H7 (cell line): ENCODE measurements at places on chromosomes 7 and 10.

DNA sequence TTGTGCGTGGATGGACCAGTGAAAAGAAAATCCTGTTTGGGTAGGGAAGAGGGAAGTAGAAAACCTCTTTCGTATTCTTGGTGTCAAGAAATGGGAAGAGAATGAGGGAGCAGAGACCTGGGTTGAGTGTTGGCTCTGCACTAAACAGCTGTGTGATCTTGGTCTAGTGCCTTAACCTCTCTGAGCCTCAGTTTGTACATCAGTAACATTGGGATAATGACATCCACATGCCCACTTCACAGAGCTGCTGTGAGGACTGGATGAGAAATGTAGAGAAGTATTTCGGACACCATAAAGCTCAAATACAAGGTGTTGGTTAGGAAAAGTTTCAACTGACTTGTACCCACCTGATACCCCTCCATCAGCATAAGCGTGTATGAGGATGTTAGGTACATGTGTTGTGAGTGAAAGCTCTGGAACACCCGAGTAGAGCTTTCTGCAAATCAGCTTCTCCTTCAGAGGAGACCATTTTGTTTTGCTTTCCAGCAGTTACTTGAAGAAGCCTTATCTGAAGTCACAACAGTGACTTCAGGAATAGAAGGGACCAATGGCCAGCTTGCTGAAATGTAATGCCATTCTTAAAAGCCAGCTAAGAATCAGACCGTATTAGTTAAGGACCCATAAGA, 11.2 kb downstream of the TRIM56 start:
- DNase-seq, result no peak

GRCh38 chr10:5888843-5889623, 660 bp downstream of the ANKRD16 start:
- DNase-seq, result peak; percentile 84

DNA sequence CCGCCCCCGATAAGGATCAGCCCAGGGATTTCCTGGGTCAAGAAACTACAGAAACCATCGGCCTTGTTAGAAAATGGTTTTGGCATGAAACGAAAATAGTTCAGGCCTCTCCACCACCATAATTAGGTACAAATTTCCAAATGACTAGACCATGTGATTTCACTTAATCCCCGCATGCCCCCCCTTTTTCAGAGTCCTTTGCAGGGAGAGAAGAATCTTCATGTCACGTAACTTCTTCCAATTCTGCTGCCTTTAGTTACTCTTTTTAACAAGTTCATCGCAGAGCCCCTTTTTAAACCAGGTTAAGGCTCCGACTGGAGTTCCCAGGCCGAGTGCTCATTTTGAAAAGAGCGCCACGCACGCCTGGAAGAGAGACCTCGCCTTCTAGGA, 3.4 kb downstream of the PDGFA start:
- DNase-seq, result no peak

GRCh38 chr7:125355899-125356298, 426.3 kb upstream of the POT1 start:
- no peak for DNase-seq

- no peak for DNase-seq
Measured at GRCh38 chr7:148681821-148682220, 16.9 kb upstream of the CUL1 start.

DNA sequence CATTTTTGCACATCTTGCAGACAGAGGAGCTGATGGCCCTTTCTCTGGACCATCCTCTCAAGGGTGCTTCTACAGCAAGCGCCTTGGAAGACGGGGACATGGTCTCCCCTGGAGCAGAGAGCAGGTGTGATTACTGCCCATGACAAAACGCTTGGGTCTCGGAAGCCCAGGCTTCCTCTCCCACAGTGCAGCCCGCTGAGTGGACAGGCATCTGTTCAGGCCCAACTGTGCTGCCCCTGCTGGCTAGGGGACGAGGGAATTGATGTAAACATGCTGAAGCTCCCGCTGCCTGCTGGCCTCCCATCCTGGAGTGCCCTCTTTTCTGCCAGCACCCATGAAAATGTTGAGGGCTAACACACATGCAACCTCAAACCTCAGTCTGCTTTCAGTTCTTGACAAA, 14.3 kb downstream of the IL15RA start:
- DNase-seq, result no peak

GRCh38 chr7:22016507-22016906, 70.8 kb upstream of the CDCA7L start:
- DNase-seq, result no peak

DNA sequence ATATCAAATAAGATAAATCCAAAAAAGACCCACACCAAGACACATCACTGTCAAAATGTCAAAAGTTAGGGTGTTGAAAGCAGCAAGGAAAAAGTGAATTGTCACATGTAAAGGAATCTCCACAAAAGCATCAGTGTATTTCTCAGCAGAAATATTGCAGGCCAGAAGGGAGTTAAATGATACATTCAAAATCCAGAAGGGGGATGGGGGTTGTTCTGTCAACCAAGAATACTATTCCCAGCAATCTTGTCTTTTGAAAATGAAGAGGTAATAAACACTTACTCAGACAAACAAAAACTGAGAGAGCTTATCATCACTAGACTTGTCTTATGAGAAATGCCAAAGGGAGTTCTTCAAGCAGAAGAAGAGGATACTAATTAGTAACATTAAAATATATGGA, 191.1 kb upstream of the NOBOX start:
- no peak for DNase-seq

GRCh38 chr10:44253769-44254462, 131.0 kb downstream of the CXCL12 start:
- no peak for DNase-seq

- DNase-seq, result no peak
Measured at GRCh38 chr10:29648983-29649268, 14.2 kb upstream of the SVIL start.

DNA sequence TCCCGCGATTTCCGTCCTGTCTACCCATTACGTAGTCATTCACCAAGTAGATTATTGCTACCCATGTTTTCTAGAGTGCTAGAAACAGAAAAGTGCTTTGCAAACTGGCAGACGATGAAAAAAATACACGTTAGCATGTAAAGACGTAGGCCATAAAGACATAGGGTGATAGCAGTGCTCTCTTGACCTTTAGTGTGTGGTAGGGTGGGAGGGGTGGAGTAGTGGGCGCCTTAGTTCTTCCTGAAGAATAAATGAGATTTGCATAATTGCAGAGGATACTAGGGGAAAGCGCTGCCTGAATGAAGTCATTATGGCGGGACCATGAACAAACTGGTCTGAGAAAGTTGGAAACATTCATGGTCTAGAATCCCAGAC, 948 bp downstream of the ZNF485 start:
- no peak for DNase-seq

GRCh38 chr7:111265394-111265793, 174.5 kb downstream of the LRRN3 start:
- no peak for DNase-seq

GRCh38 chr7:123994449-123994848, 38.4 kb downstream of the TMEM229A start:
- peak; percentile 36 for DNase-seq

- DNase-seq, result peak; percentile 16
Measured at GRCh38 chr10:97291357-97292096, 910 bp downstream of the ARHGAP19 start.

GRCh38 chr10:75243426-75243825, 7.7 kb upstream of the COMTD1 start:
- DNase-seq, result peak; percentile 30

- DNase-seq, result no peak
Measured at GRCh38 chr10:105139363-105139896, 498.3 kb downstream of the SORCS3 start.

DNA sequence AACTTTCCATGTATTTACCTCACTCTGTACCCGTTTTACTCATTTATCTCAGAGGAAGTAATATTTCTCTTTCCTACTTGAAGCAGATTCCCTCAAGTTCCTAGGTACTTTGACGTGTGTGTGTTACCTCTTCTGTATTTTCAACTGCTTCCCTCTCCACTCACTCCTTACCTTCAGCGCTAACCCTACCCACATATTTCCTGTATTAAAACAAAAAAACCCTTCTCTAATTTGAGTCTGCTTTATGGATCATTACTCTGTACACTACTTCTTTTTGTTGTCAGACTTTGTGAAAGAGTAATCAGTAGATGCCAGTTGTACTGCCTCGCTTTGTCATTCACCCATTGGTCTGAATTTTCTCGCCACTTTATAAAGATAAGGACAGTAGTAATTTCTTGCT, 74.0 kb downstream of the CDK13 start:
- no peak for DNase-seq

GRCh38 chr7:153530441-153530840, 521.8 kb upstream of the DPP6 start:
- DNase-seq, result no peak

DNA sequence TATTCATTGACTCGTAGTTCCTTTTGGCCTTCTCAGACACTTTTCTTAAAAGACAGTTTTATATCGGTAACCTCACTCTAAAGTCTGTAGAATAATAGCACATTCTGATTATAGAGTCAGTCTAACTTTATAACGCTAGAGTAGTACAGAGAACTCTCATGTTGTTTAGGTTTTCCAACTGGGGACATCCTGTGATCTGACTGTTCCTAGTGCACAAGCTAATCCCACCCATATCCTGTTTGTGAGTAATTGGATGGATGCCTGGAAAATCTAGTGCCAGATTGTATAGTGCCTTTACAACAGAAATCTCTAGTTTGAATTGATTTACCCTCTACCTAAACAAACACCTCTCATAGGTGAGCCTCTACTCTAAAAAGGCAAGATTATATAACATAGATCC, 107.4 kb downstream of the ZEB1 start:
- no peak for DNase-seq

- no peak for DNase-seq
Measured at GRCh38 chr10:90424730-90425129, 433.1 kb downstream of the HTR7 start.

DNA sequence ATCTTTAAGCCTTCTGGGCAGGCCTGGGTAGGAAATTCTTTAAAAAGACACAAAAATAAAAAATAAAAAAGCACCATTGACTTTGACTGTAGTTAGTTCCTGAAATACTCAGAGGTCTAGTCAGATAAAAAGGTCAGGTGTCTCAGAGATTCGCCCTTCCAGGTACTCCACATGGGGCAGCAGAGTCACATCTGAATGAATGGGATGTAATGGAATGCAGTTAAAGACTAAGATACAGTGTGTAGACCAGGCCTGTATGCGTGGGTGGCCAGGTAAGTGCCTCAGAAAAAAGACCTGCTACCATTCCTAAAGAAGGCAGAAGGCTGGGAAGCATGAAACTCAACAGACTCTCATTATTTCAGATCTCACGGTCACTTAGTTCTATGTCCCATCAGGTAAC, 68.6 kb upstream of the SEM1 start:
- DNase-seq, result peak; percentile 55

- no peak for DNase-seq
Measured at GRCh38 chr10:49309691-49310411, 10.9 kb downstream of the C10orf71 start.

DNA sequence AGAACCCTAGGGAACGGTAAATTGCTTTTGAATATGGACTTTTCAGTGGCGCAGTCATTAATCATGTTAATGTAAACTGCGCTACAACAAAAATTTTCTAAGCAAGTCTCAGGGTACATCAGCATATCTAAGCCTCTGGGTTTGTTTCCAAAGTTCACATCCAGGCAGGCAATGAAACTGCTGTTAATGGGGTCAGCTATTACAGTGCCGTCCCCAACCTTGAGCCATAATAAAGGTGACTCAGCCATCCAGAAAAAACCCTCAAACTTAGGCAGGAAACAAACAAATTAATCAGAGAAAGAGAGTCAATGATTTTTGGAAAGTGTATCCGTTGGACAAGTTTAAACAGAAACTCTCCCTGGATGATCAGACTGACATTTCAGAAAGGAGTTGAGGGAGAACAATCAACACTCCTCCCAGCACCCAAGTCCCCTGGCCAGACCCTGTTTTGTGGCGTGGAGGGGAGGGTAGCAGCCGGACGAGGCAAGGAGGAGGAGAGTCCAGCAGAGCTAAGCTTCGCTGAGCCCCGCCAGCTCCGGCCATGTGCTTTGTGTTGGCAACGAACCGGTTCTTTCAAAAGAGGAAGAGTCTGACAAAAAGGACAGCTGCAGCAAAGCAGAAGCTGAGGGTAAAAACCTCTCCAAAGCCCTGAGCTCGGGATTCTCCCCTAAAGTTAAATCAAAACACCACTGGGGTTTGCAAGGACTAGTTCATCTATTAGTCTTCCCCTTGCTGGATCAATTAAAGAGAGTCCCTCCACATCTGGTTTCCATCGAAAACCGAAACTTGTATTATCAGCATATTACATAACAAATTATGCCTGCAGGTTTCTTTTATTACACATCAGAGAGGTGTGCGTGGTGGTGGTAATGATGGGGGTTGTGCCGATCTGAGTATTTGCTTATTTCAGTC, 3.6 kb downstream of the FAM53B start:
- no peak for DNase-seq

DNA sequence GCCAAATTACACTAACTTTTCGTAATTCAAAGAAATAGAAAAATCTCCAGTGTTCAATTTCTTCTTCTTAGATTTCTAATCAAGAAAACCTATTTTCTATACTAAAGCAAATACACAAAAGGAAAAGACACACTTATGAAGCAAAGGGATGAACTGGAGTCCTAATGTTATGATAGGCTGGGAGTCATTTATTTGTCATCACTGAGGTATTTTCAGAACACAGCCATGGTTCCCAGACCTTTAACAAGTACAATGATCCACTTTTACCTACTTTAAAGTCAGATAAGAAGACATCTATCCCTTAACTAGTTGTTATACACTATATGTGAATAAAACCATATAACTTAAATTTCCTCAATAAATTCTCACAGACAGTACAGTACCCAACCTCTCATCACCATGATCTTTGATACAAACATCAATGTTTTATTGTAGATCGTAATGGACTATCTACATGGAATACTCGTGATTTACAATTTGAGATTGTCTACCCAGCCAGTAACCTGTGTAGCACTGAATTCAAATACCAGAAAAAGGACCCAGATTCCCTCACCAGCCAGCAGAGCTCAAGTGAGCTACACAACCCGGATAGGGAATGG, 12.5 kb downstream of the ASNS start:
- DNase-seq, result no peak

- peak; percentile 50 for DNase-seq
Measured at GRCh38 chr7:158695726-158696452, 8.7 kb downstream of the NCAPG2 start.

DNA sequence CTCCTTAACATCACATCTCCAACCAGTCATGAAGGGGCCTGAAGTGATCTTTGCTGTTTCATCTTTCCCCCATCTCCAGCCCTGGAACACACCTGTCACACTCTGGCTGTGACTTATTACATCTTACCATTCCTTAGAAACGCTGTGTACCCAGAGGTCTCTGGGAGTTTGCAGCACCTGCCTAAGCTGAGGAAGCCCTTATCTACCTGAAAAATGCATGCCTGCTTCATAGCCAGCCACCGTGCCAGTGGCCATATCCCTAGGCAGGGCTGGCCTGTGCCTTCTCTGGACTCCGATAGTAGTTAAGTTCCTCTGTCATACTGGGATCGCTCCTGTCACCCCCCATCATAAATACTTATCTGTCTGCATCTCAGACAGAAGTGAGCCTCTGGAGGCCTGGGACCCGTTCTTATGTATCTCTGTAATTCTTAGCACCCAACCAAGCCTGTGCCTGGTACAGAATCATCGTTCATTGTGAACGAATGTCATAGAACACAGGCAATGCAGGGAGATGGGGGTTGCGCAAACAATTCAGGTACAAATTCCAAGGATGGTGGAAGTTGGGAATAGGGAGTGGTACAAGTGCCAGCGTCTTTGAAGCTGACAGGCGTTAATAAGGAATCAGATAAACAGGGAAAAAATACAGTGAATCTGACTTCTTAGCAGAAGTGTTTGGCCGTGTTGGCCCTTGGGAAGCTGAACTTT, 254.6 kb downstream of the CAMK1D start:
- no peak for DNase-seq

- DNase-seq, result no peak
Measured at GRCh38 chr10:50605269-50605950, 18.3 kb downstream of the SGMS1 start.
